ENCODE measurements at places on chromosomes 5 and 9.

- DNase-seq = no peak
These were observed 7.9 kb downstream of the KCNIP1 start for GRCh38 chr5:170511551-170512258.

- no peak for DNase-seq
These were observed 215.8 kb downstream of the EPB41L4A start for GRCh38 chr5:112203229-112203628.

GRCh38 chr5:149578896-149579295, 2.4 kb upstream of the ARHGEF37 start:
- DNase-seq = no peak

DNA sequence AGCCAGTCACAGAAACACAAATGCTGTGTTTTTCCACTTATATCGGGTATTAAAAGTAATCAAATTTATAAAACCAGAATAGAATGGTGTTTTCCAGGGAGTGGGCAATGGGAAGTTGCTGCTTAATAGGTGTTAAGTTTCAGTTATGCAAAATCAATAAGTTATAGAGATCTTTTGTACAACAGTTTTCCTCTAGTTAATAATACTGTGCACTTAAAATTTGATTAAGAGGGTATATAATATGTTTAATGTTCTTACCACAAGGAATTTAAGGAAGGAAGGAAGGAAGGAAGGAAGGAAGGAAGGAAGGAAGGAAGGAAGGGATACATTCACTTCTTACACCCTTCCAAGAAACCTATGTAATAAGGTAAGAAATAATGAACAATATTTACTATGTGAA, 867.7 kb upstream of the CDH6 start:
- DNase-seq = no peak

GRCh38 chr5:5470933-5471332, 48.5 kb downstream of the ICE1 start:
- DNase-seq = no peak

DNA sequence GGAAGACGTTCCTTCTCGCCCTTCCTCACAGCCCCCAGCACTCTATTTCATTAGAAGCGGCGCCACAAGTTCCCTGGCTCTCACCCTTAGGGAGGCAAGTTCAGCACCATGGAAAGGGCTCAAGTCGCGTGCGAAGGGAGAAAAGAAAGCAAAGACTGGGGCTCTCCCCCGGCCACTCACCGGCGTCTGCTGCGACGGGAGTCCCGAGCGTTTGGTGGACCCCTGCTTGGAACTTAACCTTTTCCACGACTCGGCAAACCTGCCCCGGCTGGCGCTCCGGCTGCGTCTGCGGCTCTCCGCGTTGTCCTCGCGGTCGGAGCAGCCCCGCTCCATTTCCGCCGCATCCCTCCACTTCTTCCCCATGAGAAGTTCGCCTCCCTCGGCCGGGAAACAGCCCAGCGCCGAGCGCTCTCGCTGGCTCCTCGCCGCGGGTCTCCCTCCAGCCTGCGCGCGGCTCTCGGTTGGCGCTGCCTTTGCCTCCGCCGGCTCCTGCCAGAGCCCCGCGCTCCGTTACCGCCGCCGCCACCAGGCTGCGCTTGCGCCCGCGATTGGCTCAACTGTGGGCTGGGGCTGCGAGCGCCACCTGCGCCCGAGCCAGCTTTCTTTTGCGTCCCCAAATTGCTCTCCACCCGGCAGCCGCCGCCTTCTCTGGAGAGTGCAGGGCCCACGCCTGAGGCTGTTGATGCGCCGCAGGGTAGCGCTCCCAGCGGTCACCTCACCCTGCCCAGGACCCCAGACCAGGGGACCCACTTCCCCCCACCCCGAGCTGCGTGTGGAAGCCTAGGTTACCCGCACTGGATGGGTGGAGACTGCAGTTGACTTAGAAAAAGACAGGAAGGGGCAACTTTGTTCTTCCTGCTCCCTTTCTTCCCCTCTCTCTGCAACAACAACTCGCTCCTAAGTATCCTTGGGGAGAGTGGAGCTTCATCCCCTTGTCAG, 321.6 kb downstream of the CEMIP2 start:
- no peak for DNase-seq

DNA sequence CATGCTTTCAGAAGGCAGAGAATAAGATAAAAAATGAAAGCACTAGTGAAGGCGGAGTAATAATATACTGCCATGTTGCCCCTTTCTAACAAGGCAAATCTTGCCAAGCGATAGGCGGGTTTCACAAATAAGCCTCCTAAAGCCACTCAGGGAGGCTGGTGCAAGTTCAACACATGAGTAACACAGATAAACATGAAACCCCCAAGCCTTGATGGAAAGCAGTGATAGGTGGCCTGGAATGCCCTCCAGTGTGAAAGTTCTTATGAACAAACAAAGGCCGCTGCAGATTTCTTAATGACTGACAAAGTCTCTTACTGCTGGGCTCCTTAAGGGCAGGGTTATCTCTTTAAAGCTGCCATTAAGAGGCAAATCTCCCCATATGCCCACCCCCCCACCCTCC, 154.7 kb downstream of the ZDHHC21 start:
- no peak for DNase-seq

GRCh38 chr5:88542786-88543185, 274.1 kb upstream of the TMEM161B start:
- DNase-seq = no peak

DNA sequence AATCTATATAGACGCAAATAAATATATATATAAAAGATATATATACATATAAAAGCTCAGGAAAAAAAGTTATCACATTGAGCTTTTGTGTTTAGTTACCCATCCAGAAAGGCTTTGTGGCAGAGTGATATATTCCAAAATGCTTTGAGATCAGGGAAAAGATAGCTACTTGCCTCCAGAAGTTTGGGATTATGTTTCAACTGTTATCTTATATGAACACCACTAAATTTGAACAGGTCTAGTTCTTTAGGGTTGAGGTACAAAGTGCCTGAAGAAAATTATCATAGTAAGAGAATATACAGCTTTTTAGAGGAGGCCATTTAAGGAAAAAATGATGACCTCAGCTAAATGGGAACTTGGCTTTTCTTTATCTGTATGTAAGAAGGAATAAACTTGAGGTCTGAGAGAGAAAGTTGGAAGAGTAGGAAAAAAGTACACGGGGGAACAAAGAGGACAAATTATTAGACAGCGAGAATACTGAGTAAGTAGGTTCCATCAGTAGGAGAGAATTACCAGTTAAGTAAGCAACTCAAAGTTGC, 2.4 kb downstream of the ERP44 start:
- DNase-seq = no peak

DNA sequence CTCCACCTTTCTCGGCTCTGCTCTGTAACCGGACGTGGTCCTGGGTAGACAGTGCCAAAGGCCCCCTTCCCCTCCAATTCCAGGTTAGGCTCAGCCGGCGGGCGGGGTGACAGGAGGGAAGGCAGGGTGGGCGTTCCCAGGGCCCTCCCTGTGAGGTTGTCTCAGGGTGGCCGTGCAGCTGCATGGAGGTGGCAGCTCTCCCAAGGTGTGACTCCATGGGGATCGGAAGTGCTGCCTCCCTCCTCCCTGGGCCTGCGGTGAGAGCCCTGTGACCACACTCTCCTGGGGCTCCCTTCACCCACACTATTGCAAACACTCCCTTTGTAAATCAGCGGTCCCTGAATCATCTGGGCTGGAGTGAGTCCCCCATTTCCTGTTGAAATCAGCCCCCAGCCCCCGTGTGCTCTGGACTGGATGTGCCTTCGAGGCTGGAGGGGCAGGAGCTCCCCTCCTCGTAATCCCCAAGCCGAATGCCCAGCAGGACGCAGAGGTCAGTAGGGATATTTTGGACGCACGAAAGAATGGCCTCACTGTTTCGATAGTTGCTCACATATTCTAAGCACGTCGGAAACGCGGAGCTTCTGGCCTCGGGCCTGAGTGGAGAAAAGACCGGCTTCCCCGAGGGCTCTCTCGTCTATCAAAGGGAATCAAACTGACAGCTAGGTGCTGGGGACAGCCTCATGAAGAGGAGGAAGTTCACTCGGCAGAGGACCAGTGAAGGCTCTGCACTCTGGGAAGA, 107.6 kb upstream of the COL5A1 start:
- no peak for DNase-seq

DNA sequence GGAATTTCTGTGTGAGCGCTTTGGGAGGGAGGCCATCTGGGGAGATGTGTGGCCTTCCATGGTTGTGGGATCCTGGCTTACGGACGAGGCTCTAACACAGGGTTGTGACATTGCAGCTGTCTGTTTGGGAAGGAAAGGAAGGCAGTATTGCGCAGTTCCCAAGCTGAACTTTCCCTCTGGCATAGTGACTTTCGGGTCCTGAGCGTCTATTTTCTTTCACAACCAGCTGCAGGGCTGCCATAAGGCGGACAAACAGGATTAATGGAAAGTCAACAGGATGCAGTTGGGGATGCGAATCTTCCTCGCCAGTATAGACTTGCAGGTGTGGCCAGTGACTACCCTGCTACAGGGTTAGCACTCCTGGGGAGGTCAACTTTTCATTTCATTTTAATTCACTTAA, 25.9 kb downstream of the CCT5 start:
- no peak for DNase-seq

DNA sequence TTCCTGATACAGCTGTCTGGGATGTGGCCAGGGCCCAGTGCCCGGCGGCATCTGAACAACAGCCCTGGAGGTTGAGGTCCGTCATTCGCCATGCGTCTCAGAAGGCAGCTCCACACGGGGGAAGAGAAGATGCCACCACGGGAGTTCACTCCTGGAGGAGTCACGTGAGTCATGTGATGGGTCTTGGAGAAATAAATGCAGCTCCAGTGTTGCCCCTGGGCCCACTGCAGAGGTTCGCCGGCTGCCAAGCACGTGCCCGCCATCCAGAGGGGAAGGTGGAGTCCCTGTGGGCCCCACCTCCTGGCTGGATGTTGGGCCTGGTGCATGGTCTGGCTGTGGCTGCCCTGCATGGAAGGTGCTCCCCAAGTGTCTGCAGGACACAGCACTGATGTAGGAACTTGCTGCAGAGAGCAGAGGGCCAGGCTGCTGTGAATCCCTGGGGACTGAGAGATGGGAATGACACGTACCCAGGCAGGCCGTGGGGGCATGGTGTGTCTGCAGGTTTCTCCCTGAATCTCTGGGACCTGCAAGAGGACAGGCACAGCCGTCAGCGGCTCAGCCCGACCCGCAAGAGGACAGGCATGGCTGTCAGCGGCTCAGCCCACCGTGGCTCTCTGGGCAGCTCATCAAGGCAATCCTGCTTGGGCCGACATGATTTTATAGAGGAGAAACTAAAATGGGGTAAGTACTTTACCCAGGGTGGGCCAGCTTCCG, 418.3 kb upstream of the IRX4 start:
- no peak for DNase-seq

DNA sequence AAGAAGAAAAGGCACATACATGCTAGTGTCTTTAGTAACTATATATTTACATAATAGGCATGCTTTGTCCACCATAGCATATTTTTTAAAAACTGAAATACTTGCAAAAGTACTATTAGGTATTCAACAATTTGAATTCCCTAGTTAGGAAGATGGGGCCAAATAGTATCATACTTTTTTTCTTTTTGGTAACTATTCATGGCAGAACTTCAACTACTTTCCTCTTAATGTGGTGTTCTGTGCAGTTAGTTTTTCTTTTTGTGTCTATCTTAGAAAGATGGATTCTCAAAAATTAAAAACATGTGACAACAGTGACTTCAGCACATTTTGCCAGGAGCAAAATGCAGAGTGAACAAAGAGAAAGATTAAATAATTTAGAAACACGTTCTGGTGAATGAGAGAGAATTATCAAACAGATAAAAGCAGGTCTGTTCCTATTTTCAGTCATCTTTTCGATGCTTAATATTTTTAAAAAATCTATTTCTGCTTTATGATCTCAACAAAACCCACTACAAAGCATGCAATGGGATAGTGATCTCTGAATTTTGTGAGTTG, 341.1 kb downstream of the ARL15 start:
- no peak for DNase-seq

DNA sequence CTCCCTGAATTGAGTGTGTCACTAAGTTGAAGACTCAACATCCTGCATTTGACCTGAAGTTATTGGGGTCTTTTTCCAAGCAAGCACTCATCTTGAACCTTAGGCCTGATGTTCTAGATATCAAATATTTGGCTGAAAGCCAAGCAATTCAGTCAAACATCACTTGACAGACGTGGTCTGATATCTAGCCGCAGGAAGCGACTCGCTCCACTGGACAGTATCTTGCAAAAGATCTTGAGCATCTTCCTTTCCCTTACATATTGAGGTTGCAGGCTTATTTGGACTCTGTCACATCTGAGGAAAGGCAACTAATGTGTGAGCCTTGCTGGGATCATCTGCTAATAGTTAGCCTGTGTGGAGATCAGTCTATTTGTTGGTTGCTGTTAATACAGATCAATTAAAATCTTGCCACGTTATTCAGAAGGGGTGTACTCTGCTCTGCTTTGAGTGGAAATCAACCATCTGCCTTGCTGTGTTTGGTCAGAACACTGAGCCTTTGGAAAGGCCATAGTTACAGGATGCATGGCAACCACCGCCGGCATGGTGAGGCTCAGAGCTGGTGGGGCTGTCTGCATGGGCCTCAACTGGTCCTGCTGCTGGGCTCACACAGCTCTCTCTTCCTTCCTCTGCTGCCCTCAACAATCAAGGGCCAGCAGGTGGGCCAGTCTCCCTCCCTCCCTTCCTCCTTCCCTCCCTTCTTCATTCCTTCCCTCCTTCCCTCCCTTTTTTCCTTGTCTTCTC, 166.9 kb upstream of the KLF9 start:
- DNase-seq = no peak

- no peak for DNase-seq
These were observed 4.1 kb downstream of the PLPP1 start for GRCh38 chr5:55530669-55531068.

- no peak for DNase-seq
These were observed 10.1 kb downstream of the MYMK start for GRCh38 chr9:133514460-133515239.
